Endothelial cell of umbilical vein (primary cell): ENCODE measurements at places on chromosomes 11 and 22. TPM values are rescaled to one million over a fixed set of nuclear protein-coding genes. Genes with fewer than 3 reads are reported as not detected.

DNA sequence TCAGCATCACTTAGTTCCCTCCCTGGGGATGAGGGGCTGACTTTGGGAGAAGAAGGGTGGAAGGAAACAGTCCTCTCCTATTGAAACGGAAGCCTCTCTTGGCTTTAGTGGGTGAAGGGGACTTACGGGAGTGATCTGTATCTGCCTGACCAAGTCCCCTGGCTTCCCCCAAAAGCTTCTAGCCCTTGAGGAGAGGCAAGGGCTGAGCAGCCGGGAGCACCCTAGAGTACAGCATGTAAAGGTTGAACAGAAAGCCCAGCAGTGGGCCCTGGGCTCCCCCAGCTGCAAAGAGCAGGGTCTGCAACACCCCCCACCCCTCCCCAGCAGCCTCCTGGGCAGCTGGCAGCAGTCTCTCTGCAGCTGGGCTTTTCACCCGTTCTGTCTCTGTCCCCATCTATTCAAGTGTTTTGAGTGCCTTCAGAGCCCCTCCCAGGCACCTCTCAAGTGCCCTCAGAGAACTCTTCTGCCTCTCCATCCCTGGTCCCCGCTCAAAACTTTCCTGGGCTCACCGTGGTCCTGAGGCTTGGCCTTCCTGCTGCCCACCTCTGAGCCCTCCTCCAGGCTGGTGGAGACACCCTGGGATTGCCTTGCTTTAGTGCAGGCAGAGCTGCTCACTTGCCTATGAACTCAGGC is 2.7 kb downstream of the CAPN5 start:
- no peak overlapping the region for H3K27ac ChIP-seq
- no peak for DNase-seq
- H3K36me3 ChIP-seq = no peaks in the 10 kb centered on the region
- peaks cover 41% of the 10 kb centered on the region for H3K4me1 ChIP-seq
- H3K27me3 ChIP-seq = no peaks in the 10 kb centered on the region
- H3K4me3 ChIP-seq = no peak overlapping the region

The PATE4 gene
- total RNA-seq = not detected in 2 replicates

DNA sequence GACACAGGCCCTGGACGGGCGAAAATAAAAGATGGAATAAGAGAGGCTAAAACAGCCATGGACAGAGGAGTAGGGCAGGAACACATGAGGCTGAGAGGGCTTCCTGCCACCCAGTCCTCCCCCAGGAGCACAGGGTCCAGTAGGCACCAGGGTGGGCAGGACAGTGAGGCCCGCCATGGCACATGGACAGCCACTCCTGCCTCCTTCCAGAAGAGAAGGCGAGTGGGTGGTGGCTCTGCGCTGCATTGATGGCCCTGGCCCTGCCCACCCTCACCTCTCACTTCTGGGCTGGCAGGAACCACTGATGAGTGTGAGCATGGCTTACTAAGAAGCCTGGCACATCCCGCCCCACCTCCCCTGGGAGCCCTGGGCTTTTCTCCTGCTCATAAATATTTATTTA is 51.2 kb downstream of the TPBGL start:
- no peak overlapping the region for H3K27ac ChIP-seq
- H3K36me3 ChIP-seq = peaks cover 22% of the 10 kb centered on the region
- H3K27me3 ChIP-seq = no peaks in the 10 kb centered on the region
- no peak overlapping the region for H3K4me3 ChIP-seq

DNA sequence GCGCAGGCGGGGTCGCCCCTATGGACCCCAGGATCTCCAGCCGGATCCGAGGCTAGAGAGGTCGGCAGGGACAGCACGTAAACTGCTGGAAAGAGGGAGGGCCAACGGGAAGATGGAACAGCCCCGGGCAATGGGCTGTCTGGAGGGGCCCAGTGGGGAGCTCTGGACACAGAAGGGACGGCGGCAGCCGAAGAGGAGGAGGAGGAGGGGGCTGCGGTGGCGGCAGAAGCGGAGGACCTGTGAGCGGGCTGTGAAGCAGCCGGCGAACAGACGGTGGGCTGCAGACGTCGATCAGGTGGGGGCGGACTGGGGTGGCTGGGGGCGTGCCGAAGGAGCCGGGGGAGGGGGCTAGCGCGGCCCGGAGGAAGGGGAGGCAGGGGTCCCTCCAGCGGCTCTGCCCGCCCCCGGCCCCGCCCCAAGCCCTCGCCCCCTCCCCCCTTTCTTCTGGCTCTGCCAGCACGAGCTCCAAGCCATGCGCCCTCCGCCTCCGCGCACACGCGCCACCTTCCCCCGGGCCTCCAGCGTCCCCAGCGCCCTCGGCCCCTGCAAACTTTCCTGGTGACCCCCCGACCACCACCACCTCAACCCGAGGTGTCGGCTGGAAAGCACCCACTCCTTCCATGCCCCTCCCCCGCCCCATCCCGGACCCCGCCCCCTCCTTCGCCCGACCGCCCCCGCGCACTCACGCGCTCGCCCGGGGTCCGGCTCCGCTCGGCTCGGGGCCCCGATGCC is 432 bp downstream of the TNKS1BP1 start:
- peak overlapping the region; percentile 32 for H3K27ac ChIP-seq
- peaks cover 37% of the 10 kb centered on the region for H3K4me1 ChIP-seq
- peak overlapping the region; percentile 86 for H3K4me3 ChIP-seq
- H3K36me3 ChIP-seq = peaks cover 13% of the 10 kb centered on the region
- DNase-seq = peak; percentile 51
- no peaks in the 10 kb centered on the region for H3K27me3 ChIP-seq

- no peak overlapping the region for H3K27ac ChIP-seq
- peak; percentile 78 for DNase-seq
- peaks cover 2% of the 10 kb centered on the region for H3K4me1 ChIP-seq
- H3K4me3 ChIP-seq = no peak overlapping the region
These were observed 65.0 kb downstream of the SFI1 start for GRCh38 chr22:31561238-31561887.

GRCh38 chr11:95134491-95134890 is 44.8 kb downstream of the ENDOD1 start:
- no peaks in the 10 kb centered on the region for H3K27me3 ChIP-seq
- H3K36me3 ChIP-seq = no peaks in the 10 kb centered on the region
- DNase-seq = no peak

The SLC22A8 gene
- total RNA-seq = not detected in 2 replicates

The SCGB1D1 gene
- not detected in 2 replicates for total RNA-seq

- H3K27ac ChIP-seq = no peak overlapping the region
- H3K4me1 ChIP-seq = peaks cover 14% of the 10 kb centered on the region
- H3K27me3 ChIP-seq = no peaks in the 10 kb centered on the region
- DNase-seq = peak; percentile 17
- no peaks in the 10 kb centered on the region for H3K36me3 ChIP-seq
These were observed 2.0 kb upstream of the NARS2 start for GRCh38 chr11:78576549-78577097.

DNA sequence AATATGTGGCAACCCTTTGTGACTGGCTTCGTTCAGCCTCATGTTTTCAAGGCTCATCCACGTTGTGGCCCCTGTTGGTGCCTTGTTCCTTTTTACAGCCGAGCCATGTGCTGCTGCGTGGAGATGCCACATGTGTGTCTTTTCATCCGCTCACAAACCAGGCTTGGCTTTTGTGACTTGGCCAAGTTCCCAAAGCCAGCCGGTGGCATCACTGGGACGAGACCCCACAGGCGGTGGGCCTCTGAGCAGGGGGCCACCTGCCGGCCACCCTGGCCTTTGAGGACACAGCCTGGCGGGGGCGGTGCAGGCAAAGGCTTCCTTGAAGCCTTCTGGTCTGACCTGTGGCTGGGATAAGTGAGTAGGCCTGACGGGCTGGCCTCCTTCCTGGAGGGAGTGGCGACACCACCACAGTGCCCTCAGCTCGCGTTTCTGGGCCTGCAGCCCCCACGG is 10.5 kb downstream of the GRK2 start:
- peak overlapping the region; percentile 76 for H3K27ac ChIP-seq
- peaks cover 35% of the 10 kb centered on the region for H3K36me3 ChIP-seq

DNA sequence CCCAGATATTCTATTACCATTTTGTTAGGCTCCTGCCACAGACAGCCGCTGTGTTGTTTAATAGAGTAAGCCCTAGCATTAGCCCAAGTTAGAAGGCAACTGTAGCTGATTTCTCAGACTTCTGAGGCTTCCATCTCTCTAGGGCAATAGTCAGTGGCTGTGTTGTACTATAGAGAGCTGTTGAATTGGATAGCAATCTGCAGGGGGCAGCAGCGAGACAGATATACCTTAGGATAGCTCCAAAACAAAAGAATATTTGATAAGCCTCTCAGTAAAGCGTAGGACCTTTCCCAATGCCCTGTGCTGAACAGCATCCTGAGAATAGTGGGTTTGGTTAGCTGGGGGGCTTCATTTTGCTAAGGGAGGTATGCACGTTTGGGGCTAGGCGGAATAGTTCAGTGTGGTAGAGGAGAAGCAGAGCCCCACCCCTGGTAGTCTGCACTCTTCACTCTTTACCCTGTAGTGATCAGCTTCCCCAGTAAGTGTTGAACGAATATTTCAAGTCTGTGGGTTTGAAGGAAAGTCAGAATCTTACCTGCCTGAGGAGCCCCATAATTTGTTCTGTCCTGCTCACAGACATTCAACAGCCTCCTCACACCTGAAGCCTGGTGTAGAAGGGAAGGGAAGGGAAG is 515.1 kb downstream of the INSC start:
- no peaks in the 10 kb centered on the region for H3K36me3 ChIP-seq
- H3K4me1 ChIP-seq = no peaks in the 10 kb centered on the region
- H3K4me3 ChIP-seq = no peak overlapping the region
- DNase-seq = no peak

GRCh38 chr22:37416827-37417226 is 10.5 kb downstream of the ELFN2 start:
- no peaks in the 10 kb centered on the region for H3K36me3 ChIP-seq
- no peak overlapping the region for H3K4me3 ChIP-seq
- peaks cover 14% of the 10 kb centered on the region for H3K27me3 ChIP-seq
- DNase-seq = no peak
- H3K4me1 ChIP-seq = peaks cover 8% of the 10 kb centered on the region

- H3K27ac ChIP-seq = no peak overlapping the region
- H3K27me3 ChIP-seq = no peaks in the 10 kb centered on the region
- no peak overlapping the region for H3K4me3 ChIP-seq
- no peak for DNase-seq
These were observed 256.3 kb upstream of the ARHGAP20 start for GRCh38 chr11:110968348-110969062.

The HPX gene
- 1.3 and 2.1 TPM in 2 replicates for total RNA-seq

The KIAA1671 gene
- total RNA-seq = 78.9 and 85.1 TPM in 2 replicates

DNA sequence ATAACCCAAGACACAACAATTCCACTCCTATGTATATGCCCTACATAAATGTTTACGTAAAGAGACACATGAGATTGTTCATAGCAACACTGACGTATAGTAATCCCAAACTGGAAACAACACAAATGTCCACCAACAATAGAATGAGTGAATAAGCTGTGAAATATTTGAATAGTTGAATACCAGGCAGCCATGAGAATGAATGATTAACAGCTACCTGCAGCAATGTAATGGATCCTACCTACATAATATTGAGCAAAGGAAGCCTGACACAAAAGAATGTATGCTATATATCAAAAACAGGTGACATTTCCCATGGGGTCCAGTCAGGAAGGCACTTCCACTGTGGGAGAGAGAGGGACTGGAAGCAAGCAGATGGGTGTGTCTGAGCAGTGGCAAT is 92.8 kb upstream of the LINC01488 start:
- no peaks in the 10 kb centered on the region for H3K27me3 ChIP-seq
- H3K4me3 ChIP-seq = no peak overlapping the region
- peaks cover 6% of the 10 kb centered on the region for H3K4me1 ChIP-seq
- no peak overlapping the region for H3K27ac ChIP-seq
- H3K36me3 ChIP-seq = no peaks in the 10 kb centered on the region

DNA sequence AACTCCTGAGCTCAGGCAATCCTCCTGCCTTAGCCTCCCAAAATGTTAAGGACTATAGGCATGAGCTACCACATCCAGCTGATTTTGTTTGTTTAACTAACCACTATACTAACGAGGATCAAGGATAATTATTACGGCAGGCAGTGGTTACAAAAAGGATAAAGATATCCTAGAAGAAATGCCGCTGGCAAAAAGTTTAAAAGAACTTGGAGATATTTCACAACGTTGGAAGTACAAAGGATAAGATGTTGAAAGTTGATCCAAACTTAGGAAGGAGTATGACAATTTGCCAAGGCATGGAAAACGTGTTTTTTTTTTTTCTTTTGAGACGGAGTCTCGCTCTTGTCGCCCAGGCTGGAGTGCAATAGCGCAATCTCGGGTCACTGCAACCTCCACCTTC is 13.4 kb downstream of the AP5B1 start:
- no peak overlapping the region for H3K4me3 ChIP-seq
- H3K27ac ChIP-seq = no peak overlapping the region
- no peaks in the 10 kb centered on the region for H3K36me3 ChIP-seq
- no peaks in the 10 kb centered on the region for H3K4me1 ChIP-seq
- DNase-seq = no peak

The GRIA4 gene
- not detected in 2 replicates for total RNA-seq

The C11orf87 gene
- not detected in 2 replicates for total RNA-seq

DNA sequence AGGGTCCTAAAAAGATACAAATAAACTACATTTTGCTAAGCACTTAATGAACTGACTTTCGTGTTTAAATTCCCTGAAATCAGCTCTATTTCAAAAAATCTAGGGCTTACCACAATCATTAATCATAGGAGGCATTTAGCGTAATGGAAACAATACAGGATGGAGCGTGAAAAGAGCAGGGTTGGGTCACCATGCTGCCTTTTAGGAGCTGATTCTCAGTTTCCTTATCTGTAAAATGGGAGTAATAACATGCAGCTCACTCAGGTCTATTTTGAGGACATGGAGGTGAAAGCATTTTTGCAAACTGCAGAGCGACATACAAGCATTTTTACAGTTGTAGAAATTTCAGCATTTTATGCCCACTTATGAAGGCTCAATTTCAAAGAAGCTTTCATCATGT is 407.0 kb downstream of the TENM4 start:
- no peak overlapping the region for H3K4me3 ChIP-seq
- H3K4me1 ChIP-seq = no peaks in the 10 kb centered on the region
- no peak for DNase-seq
- H3K27ac ChIP-seq = no peak overlapping the region
- peaks cover 7% of the 10 kb centered on the region for H3K27me3 ChIP-seq

- no peaks in the 10 kb centered on the region for H3K36me3 ChIP-seq
- H3K27ac ChIP-seq = no peak overlapping the region
- peaks cover 2% of the 10 kb centered on the region for H3K27me3 ChIP-seq
- no peaks in the 10 kb centered on the region for H3K4me1 ChIP-seq
- H3K4me3 ChIP-seq = no peak overlapping the region
- DNase-seq = no peak
These were observed 187.5 kb upstream of the ZBED5 start for GRCh38 chr11:11045156-11045930.
